Stimulated activated CD4-positive, alpha-beta T cell treated with anti-CD3 and anti-CD28 coated beads, Interleukin-4, amount 100 ng/mL, for 1 hour (primary cell): ENCODE measurements at places on chromosomes 6 and 20.

DNA sequence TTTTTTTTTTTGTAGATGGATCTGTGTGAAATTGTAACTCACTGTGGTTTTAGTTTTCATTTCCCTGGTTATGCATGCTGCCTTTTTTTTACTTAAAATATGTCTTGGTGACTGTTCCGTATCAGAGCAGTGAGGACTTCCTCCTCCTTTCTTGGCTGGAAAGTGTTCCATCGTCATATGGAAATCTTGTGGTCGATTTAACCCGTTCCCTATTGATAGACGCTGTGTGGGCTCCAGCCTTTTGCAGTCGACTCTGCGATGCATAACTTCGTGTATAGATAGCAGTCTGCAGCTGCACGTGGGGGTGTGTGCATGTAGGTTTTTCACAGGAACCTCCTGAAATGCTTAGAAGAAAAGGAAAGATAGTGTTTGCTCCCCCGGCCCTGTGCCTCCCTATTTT, 28.1 kb upstream of the PNPLA1 start:
- DNase-seq: no peak

- DNase-seq: no peak
Measured at GRCh38 chr6:35105078-35105477, 36.1 kb downstream of the TCP11 start.

DNA sequence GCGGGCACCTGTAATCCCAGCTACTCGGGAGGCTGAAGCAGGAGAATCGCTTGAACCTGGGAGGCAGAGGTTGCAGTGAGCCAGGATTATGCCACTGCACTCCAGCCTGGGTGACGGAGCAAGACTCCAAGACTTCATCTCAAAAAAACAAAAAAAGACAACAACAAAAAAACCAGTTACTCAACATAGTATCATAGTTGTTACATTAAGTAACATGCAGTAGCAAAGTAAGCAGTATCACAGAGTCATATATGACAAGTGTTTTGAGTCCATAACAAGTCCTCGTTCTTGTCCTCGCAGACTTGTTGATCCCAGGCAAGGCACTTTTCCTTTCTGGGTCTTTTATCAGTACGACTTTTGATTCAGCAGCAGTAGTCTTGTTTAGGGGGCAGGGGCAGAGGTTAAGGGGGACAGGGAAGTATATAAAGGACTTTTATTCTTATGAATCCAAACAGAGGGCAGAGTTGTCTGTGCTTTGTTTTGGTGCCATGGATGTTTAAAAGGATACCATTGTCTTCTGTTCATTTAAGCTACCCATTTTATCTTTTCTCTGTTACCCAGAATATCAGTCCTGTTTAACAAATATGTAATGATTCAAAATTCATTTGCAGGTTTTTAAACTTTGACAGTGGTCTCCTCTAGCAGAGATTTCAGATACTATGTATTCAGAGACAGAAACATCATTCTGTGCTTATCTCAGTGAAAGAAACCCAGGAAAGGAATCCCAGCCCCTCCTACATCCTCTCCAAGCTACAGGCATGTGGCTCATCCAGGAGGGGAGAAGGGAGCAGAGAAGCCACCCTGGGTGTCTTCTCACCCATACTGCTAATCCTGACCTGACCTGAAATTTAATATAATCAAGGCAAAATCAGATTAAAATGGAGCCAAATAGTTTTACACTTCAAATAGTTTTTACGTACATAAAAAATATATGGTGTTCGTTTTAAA, 137.9 kb upstream of the EDN1 start:
- no peak for DNase-seq

DNA sequence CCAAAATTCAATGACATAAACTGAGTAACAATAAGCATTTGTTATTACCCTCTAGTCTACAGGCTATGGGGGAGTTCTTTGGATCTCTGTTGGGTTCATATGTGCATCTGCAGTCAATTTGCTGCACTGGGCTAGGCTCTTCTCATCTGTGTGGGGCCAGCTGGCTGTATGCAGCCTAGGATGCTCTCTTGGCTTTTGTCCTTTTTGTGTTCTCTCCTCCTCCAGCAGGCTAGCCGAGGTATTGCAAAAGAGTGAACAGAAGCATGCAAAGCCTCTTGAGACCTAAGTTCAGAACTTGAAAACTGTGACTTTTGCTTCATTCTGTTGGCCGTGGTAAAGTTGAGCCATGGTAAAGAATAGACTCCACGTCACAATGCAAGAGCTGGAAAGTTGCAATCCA, 62.8 kb upstream of the FOXO3 start:
- no peak for DNase-seq

GRCh38 chr6:143060354-143060805, 309 bp upstream of the AIG1 start:
- DNase-seq: peak; percentile 64
